Activated naive CD4-positive, alpha-beta T cell treated with anti-CD3 and anti-CD28 coated beads, Interleukin-2, amount 50 U/mL, for 72 hours (primary cell): ENCODE measurements at places on chromosomes 7 and 10.

DNA sequence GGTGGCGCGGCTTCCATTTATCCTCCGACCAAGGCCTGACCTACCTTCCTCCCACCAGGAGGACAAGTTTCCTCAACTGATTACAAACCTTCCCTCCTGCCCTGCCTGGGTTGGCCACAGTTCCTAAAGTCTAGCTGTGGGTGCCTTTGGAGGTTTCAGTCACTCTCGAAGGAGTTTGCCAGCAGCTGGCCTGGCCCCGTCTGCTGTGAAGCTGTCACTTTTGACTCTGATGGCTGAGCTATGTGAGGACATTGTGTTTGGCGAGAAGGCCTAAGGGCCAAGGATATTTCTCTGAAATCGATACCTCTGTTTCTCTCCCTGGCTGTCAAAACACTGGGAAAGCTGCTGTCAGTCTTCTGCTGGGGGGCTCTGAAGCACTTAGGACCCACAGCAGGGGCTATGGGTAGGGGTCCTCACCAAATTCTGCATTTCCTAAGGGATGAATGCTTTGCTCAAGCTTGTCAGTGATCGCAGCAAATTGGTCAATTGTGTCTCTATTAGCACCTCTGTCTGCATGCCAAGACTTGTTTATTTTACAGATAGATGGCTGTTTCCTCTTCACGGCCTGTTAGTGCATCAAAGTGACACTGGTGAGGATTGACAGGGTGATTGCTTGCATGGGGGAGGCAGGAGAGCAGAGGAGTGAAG is 31.9 kb upstream of the SAMD8 start:
- DNase-seq: no peak

DNA sequence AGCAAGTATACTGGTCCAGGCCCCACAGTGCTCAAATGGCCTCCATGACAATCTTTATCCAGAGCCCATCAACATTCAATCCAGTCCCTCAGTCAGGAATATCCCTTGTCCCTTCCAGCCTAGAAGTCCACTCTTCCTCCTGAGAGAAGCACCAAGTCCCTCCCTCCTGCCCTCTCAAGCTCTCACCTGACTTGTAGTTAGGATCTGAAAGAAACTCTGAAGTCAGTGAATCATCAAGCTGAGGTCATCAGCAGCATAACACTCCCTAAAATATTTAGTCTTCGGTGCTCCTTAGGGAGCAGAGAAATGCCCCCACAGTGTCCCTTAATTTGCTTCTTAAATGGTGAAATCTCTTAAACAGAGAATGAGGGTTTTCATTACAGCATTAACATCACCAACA is 31.0 kb downstream of the GRM8 start:
- no peak for DNase-seq

- no peak for DNase-seq
Observed at GRCh38 chr7:5344342-5344741, 61.6 kb downstream of the SLC29A4 start.

DNA sequence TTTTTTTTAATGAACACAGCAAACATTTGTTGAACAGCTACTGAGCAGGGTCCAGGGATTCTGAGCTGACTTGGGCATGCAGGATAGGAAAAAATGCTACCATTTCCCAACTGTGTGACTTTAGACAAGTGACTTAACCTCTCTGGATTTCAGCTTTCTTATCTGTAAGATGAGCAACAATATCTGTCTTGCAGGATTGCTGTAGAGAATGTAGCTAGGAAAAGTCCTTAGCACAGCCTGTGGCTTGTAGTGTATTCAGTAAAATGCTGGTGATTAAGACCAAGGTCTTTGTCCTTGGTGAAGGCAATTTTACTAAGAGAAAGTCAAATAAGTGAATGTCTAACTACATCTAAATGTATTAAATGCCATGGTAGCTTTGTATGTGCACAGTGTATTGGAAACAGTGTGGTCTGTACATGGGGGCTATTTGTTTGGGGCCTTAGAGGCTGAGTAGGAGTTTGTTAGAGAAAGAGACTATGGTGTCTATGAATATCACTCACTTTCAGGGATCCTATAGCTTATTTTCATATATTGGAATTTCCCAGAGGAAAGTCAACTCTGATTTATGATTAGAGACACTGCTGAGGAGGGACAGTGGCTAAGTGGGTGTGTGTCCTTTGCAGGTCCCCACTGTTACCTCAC is 118.9 kb downstream of the CDH23 start:
- DNase-seq: no peak

- DNase-seq: peak; percentile 80
Observed at GRCh38 chr10:127906548-127907377, at the start of gene PTPRE. Gene PTPRE, plus strand, starts transcription at chr10:127907103. Its CDS starts 133,779 bp downstream, at chr10:128040882.

DNA sequence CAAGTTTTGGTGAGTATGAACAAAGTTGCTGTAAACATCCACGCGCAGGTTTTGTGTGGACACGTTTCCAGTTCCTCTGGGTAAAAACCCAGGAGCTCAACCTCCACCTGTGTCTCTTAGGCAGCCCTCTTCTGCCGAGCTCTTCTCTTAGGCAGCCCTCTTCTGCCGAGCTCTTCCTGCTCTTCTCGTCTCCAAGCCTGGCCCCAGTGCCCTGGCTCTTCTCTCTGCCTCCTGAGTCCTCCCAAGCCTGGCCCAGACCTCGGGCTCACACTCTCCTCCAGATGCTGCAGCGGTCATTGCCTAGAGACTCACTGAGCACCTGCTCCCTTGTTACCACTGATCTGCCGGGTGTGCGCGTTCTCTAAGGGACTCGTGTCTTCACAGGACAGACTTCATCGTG is 38.7 kb upstream of the BNIP3 start:
- DNase-seq: no peak

GRCh38 chr7:142785841-142786250 is 15.1 kb downstream of the PRSS2 start:
- peak; percentile 78 for DNase-seq

DNA sequence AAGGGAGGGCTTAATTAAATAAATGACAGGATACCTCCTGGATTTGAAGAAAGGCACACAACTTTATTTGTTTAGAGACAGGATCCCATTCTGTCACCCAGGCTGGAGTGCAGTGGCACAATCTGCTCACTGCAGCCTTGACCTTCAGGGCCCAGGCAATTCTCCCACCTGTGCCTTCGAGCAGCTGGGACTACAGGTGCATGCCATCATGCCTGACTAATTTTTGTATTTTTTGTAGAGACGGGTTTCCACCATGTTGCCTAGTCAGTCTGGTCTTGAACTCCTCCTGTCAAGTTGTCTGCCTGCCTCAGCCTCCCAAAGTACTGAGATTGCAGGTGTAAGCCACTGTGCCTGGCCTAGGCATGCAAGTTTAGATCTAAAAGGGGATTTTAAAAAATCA is 272.7 kb upstream of the MBL2 start:
- no peak for DNase-seq

GRCh38 chr7:29974286-29974685 is 15.3 kb downstream of the SCRN1 start:
- no peak for DNase-seq

DNA sequence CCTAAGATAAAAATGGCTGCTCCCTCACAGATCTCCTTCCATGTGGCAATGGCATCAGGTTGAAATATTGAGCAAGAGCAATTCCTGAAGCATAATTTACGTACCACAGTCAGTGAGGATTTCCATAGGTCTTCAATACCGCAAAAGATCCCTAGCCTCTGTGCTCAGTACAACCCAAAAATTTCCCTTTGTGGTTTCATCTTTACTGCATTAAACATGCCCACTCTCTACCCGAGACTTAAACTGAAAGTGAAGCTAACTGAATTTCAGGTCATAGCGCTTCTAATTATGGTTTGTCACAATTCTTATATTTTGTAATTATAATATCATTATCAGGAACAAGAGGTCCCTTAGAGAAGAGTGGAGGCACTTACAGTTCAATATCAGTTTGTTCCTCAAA is 1071.1 kb downstream of the XPNPEP1 start:
- no peak for DNase-seq

DNA sequence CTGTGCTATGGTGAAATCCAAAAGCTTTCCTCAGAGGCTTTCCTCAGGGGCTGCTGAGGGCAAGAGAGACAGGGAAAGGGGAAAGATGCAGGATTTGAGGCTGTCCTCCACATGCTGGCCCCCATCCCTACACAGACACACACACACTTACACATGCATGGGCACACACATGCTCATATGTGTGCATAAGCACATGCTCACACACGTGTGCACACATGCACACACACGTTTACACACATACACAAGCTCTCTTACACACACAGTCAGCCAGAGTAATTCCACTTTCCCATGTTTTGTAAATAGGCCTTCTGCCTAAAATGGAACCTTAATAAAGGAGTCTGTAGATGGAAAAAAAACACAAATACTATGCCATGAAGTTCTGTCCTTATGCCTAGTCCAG is 312.9 kb downstream of the GRID1 start:
- no peak for DNase-seq

GRCh38 chr7:78769481-78770101 is 683.9 kb downstream of the MAGI2 start:
- no peak for DNase-seq

GRCh38 chr10:133253361-133253955 is 15.8 kb downstream of the VENTX start:
- DNase-seq: no peak

GRCh38 chr7:45193828-45194227 is 36.2 kb downstream of the RAMP3 start:
- DNase-seq: no peak

GRCh38 chr10:25061711-25062449 is 45.5 kb downstream of the THNSL1 start:
- DNase-seq: no peak
